Fibroblast of the aortic adventitia (primary cell): ENCODE measurements at places on chromosomes 3 and 15.

DNA sequence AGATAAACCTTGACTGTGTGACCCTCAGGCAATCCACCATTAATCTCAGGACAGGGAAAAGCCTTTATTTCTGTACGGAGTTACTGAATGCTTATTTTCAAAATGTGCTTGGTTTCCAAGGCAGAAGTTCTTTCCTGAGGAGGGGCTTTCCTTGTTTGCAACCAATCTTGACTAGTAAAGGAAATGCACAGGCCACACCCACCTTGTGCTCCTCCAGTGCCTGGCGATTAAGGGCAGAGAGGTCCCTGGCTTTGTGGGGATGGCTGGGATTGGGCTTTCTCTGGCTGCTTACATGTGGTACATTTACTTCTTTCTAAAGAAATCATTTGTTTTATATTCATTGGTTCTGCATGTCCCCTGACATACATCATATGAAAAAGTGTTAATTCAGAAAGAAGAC lies 47.8 kb downstream of the ZNF621 start:
- no peak for DNase-seq

GRCh38 chr3:46693038-46693891 lies at the start of gene ALS2CL:
Gene ALS2CL, minus strand, starts transcription at chr3:46693679. Its CDS starts 4,239 bp downstream, at chr3:46689440.
- no peak for DNase-seq

GRCh38 chr15:28047277-28047676 lies 51.8 kb downstream of the OCA2 start:
- no peak for DNase-seq

DNA sequence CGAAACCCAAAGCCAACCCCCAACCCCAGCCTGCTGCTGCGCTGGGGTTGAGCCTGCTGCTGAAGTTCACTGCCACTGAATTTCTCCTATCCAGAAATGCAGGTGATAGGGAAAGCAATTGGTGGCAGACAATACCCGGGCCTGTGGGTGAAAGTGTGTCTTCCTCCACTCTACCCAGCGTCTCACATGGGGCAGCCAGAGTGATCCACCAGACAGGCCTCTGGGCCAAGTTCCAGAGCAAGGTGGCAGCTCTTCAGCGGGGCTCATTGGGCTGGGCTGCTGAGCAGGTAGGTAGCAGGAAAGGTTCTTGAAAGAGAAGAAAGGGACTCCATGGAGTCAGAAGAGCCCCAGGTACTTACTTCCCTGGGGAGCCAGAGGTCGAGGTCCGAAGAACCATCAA lies 6.0 kb downstream of the ADCY5 start:
- no peak for DNase-seq
